ENCODE measurements at places on chromosomes 5 and 9. TPM values are rescaled to one million over a fixed set of nuclear protein-coding genes. Genes with fewer than 3 reads are reported as not detected.

CCDC69 gene
- total RNA-seq, result 70.7 TPM

GRCh38 chr9:98962861-98963260, 19.2 kb downstream of the COL15A1 start:
- no peaks in the 10 kb centered on the region for H3K36me3 ChIP-seq
- no peak overlapping the region for H3K4me3 ChIP-seq
- peaks cover 7% of the 10 kb centered on the region for H3K4me1 ChIP-seq
- H3K27ac ChIP-seq, result peak overlapping the region; percentile 16
- no peak for DNase-seq
- no peaks in the 10 kb centered on the region for H3K27me3 ChIP-seq

DNA sequence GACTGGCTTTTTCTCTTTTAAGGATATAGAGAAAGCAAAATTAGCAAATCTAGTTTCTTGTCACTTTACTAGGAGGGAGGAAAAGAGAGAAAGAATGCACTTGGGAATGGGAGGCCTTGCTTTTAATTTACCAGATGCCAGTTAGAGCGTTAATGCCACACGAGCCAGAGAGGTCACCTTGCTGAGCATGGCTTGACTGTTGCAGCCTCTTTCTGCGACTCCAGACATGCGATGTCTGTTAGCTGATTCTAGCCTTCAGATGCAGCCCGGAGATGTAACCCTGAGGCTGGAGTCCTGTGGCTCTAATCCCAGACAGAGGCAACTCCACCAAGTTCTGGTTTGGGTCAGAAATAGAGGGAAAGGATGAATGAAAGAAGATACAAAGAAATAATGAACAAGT, 152.5 kb downstream of the TRIO start:
- no peak for DNase-seq
- H3K27ac ChIP-seq, result no peak overlapping the region
- no peaks in the 10 kb centered on the region for H3K4me1 ChIP-seq
- H3K27me3 ChIP-seq, result no peaks in the 10 kb centered on the region
- peaks cover 10% of the 10 kb centered on the region for H3K36me3 ChIP-seq

OTULINL gene
- total RNA-seq, result 17.6 TPM

Measured in aorta (tissue), 5 donors.